ENCODE measurements at places on chromosomes 6 and 20. TPM values are rescaled to one million over a fixed set of nuclear protein-coding genes. Genes with fewer than 3 reads are reported as not detected.

- H3K4me3 ChIP-seq, result no peak overlapping the region
- H3K27me3 ChIP-seq, result no peaks in the 10 kb centered on the region
- H3K27ac ChIP-seq, result no peak overlapping the region
- no peaks in the 10 kb centered on the region for H3K4me1 ChIP-seq
- H3K36me3 ChIP-seq, result no peaks in the 10 kb centered on the region
Observed at GRCh38 chr6:105920071-105920470, 166.1 kb upstream of the PRDM1 start.

GRCh38 chr6:3329393-3330051 is 70.8 kb downstream of the PSMG4 start:
- H3K27ac ChIP-seq, result no peak overlapping the region
- no peak overlapping the region for H3K4me3 ChIP-seq

DNA sequence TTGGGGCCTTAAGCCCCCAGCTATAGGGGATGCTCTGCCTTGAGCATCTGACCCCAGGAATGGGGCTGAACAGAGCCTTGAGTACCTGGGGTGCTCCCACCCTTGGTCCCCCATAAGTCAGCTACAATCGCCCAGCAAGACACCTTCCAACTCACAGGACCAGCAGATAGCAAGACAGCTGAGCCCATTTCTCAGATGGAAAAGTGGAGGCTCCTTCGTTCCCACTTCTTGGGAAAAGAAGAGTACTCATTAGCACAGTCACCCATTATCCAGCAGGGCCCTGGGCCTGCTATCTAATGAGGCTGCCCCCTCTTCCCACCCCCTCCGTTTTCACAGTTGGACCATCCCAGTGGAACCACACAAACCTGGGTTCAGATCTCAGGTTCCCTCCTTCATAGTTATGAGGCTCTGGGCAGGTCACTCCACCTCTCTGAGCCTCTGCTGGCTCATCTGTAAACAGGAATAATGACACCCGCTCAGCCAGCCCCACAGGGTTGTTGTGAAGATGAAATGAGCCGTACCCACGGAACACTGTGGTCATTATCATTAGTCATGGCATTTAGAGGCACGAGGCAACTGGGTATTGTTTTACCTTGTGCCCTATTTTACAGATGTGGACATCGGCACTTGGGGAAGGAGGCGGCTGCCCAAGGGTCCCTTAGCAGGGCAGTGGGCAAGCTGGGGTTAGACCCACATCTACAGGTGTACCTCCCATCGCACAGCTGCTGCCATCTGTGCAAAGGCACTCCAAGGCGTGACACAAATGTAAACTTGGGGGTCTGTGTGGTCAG is 4.5 kb downstream of the LPIN3 start:
- no peak overlapping the region for H3K4me3 ChIP-seq
- H3K4me1 ChIP-seq, result peaks cover 7% of the 10 kb centered on the region
- H3K27me3 ChIP-seq, result no peaks in the 10 kb centered on the region
- H3K27ac ChIP-seq, result no peak overlapping the region
- DNase-seq, result no peak

DNA sequence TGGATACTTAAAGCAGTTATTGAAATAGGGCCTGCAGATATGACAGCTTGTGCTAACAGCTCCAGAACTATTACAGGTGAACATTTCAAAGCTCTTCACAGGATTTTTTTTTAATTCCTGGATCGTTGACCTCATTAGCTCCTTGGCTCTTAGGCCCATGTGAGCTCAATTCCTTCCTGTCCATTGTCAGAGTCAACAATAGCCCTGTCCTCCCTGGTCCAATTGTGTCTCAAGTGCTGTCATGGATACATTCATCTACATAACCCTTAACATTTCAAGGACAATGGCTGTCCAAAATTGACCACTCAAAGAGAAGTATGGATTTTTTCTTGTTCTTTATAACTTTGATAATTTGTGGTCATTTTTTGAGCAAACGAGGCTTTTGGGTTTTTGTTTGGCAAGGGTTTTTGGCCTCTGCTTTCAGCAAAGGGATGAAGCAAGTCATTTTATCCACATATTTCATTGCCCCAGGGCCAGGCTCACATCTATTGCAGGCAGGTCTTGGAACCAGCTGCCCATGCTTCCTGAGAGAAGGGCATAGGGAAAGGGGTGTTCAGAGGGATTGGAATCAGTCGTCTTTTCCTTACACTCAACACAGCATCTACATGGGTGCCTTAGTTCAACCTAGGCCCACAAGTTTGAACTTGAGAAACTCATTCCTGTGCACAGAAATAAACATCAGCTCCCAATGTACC is 282.1 kb downstream of the TPBG start:
- H3K4me1 ChIP-seq, result no peaks in the 10 kb centered on the region
- H3K36me3 ChIP-seq, result no peaks in the 10 kb centered on the region
- no peak for DNase-seq
- no peak overlapping the region for H3K27ac ChIP-seq
- no peaks in the 10 kb centered on the region for H3K27me3 ChIP-seq
- no peak overlapping the region for H3K4me3 ChIP-seq

PAK5 gene
- not detected for total RNA-seq

TP53TG5 gene
- total RNA-seq, result not detected

Measured in natural killer cell (primary cell).